ENCODE measurements at places on chromosomes 3 and 15.

DNA sequence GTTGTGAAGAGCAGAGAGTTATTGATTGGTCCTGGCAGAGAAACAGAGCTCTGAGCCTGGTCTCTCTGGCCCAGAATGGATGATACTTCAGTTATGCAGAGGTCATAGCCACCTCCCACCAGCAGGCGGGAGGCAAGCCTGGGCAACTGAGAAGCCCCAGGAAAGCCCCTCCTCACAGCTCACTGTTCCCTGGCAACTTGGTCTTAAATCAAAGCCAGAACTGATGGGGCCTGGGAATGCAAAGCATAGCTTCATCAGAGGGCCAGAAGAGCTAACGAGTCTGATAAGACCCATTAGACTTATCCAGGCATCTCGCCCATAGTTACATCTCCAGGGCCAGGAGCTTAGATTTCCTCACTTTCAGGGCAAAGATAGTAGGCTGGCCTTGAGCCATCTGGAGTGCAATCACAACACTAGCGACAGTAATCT, 5.5 kb upstream of the COLQ start:
- no peaks in the 10 kb centered on the region for H3K4me1 ChIP-seq
- no peak overlapping the region for H3K27ac ChIP-seq
- no peak for DNase-seq
- no peak overlapping the region for H3K4me3 ChIP-seq

DNA sequence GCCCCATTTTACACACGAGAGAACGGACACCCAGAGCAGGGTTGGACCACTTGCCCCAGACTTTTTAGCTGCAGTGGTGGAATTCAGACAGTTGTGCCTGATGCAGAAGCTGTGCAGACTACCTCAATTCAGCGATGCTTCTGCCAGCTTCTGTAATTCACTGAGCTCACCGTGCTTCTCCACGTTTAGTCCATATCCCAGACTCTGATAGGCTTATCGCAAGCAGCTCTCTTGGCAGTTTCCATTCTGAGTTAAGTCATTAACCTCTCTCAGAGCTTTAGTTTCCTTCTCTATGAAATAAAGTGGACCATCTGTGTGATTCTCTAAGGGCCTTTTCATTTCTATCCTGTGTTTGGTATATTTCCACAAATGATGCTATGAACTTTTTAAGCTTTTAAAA, 37.1 kb downstream of the ABHD17C start:
- H3K4me3 ChIP-seq: no peak overlapping the region
- H3K36me3 ChIP-seq: no peaks in the 10 kb centered on the region
- no peak overlapping the region for H3K27ac ChIP-seq
- no peaks in the 10 kb centered on the region for H3K4me1 ChIP-seq

GRCh38 chr3:119177321-119177720, 3.9 kb downstream of the UPK1B start:
- no peaks in the 10 kb centered on the region for H3K36me3 ChIP-seq
- no peak overlapping the region for H3K27ac ChIP-seq
- H3K4me3 ChIP-seq: no peak overlapping the region
- no peak for DNase-seq
- H3K27me3 ChIP-seq: no peaks in the 10 kb centered on the region

- no peaks in the 10 kb centered on the region for H3K27me3 ChIP-seq
- no peak overlapping the region for H3K27ac ChIP-seq
- H3K4me1 ChIP-seq: no peaks in the 10 kb centered on the region
- DNase-seq: no peak
Observed at GRCh38 chr3:64410226-64410625, 185.0 kb upstream of the PRICKLE2 start.

DNA sequence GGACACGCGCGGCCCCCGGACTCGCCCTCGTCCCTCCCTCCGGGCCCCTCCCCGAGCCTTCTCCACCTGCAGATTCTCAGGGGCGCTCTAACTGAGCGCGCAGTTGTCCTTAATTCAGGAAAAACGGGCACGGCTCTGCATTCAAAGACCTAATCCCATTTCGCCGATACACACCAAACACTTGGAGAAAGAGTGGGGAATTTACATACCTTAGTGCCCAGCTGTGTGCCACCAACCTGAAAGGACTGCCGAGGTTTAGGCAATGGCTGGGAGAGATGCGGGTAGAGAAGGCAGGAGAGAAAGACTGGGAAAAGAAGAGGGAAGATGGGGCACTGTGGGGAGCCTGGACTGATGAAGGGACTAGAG, 21.8 kb downstream of the IGDCC3 start:
- H3K4me1 ChIP-seq: peaks cover 2% of the 10 kb centered on the region
- H3K4me3 ChIP-seq: peak overlapping the region; percentile 57
- no peak for DNase-seq
- H3K27me3 ChIP-seq: peaks cover 10% of the 10 kb centered on the region
- no peak overlapping the region for H3K27ac ChIP-seq

DNA sequence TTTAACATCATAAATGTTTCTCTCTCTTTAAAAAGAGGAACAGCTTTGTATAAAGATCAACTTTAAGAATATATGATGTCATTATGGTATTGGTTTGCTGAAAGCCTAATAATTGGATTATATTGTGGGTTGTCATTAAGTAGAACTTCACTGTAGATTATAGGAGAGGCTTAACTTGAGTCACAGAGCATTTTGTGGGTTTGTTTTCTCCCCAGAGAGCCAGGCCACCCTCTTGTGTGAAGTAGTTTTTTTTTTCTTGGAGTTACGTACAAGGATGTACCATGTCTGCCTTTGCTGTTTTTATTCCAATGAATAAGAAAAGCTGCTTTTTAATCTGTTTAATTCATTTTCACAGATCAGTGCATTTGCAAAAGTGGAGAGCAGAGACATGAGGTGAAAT, 354.8 kb upstream of the TBL1XR1 start:
- H3K4me3 ChIP-seq: no peak overlapping the region
- no peak overlapping the region for H3K27ac ChIP-seq
- H3K36me3 ChIP-seq: no peaks in the 10 kb centered on the region
- H3K4me1 ChIP-seq: peaks cover 21% of the 10 kb centered on the region

GRCh38 chr3:127222163-127222562, 29.2 kb downstream of the PRR23E start:
- no peak overlapping the region for H3K27ac ChIP-seq
- H3K27me3 ChIP-seq: no peaks in the 10 kb centered on the region
- no peak for DNase-seq
- no peaks in the 10 kb centered on the region for H3K4me1 ChIP-seq
- H3K36me3 ChIP-seq: no peaks in the 10 kb centered on the region

Data from ascending aorta (tissue), 2 donors.